Subcutaneous preadipocyte (primary cell): ENCODE measurements at places on chromosomes 5 and 9. TPM values are rescaled to one million over a fixed set of nuclear protein-coding genes. Genes with fewer than 3 reads are reported as not detected.

Gene MSMP
- total RNA-seq: not detected in 2 replicates

Gene GPX8
- 74.2 and 85.6 TPM in 2 replicates for total RNA-seq

Gene SLC46A2
- not detected in 2 replicates for total RNA-seq

Gene CCDC192
- not detected in 2 replicates for total RNA-seq

Gene NRARP
- total RNA-seq: 0.20 TPM in 1 of 2 replicates, not detected in the other

Gene DNAJC25
- 5.5 and 5.9 TPM in 2 replicates for total RNA-seq
